Activated naive CD4-positive, alpha-beta T cell treated with anti-CD3 and anti-CD28 coated beads for 36 hours (primary cell): ENCODE measurements at places on chromosomes 2 and 18. TPM values are rescaled to one million over a fixed set of nuclear protein-coding genes. Genes with fewer than 3 reads are reported as not detected.

The FOXD4L1 gene
- total RNA-seq: not detected

The REEP1 gene
- 0.37 TPM for total RNA-seq

The C2orf66 gene
- not detected for total RNA-seq

The GATA6 gene
- not detected for total RNA-seq

The GNAL gene
- total RNA-seq: 0.05 TPM

The PLCL1 gene
- total RNA-seq: 3.5 TPM

DNA sequence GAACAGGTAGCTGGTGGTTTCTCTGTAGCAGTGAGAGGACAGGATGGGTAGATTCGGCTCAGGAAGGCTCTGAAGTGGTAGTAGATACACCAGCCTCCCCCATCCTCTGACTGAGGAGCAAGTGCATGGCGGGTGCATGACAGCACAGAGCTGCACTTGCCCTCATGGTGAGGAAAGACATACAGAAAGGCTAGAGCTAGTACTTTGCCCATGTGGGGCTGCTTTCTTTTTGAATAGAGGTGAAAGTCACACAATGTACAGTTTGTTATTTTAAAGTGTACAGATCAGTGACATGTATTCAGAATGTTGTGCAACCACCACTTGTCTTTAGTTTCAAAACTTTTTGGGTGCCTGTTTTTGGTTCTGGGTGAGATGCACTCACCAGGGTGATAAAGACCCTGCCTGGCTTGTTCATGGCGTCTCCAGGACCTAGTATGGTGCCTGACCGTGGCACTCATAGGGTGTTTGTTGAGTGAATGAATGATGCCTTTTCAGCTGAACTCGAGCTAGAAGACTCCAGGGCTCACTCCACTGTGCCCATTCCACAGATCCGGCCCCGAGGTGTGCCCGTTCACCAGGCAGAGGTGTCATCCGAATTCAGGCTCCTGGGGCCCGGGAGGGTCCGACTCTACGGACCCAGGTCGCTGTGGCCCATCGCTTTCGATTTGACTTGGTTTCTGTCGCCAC, 421 bp upstream of the VAMP5 start:
- DNase-seq: peak; percentile 62

GRCh38 chr2:235300368-235301201, 193.3 kb upstream of the AGAP1 start:
- DNase-seq: no peak

DNA sequence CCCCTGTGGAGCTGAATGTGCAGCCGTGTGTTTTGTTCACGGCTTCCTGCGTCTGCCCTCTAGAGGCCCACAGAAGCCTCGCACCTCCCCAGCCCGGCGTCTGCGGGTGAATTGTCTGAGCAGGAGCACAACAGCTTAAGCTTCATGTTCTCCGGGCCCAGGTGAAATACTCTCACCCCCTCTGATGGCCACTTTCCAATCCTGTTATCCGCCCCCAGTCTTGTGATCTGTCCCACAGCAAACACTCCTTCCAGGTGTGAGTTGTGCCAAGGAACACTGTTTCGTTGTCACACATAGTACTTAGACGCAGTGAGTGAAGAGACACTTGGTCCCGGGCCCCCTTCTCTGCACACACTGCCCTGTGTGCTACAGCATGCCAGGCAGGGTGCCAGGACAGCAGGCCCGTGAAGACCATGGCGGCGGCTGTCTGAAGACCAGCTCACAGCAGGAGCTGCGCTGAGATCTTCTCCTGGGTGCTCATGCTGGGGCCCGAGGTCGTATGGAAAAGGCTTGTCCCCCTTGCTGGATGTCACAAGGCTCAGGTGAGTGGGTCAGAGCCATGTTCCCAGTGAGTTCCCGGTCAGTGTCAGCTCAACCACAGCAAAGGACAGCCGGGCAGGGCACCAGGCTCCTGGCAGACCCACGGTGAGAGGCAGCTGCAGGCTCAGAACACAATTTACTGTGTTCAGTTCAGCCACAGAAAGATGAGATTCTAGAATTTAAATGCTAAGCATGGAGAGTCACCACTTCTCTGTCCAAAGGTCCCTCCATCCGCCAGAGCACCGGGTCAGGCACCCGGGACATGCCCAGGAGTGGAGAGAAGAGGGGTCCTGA, 6.8 kb upstream of the PXDN start:
- peak; percentile 52 for DNase-seq

- no peak for DNase-seq
These were observed 85.0 kb downstream of the IKZF2 start for GRCh38 chr2:213066443-213066743.

DNA sequence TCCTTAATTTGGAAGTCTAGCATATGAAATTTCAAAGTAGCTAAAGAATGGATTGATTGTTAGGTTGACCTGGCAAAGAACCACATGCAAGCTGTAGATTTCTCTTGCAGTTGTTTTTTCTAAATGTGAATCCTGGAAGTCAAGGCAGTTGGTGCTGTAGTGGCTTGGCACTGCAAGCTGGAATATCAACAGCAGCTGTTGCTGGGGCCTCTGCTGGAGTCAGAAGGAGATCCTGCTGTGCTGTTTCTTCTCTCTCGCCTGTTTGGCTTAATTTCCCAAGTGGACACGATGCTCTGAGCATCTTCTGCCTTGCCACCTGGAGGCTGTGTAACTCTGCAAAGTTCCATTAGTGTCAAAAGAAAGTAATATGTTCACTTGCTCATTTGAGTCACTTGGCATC, 12.6 kb downstream of the PIK3C3 start:
- DNase-seq: no peak
